NCI-H1092 (cell line): ENCODE measurements at places on chromosomes 16 and 17.

DNA sequence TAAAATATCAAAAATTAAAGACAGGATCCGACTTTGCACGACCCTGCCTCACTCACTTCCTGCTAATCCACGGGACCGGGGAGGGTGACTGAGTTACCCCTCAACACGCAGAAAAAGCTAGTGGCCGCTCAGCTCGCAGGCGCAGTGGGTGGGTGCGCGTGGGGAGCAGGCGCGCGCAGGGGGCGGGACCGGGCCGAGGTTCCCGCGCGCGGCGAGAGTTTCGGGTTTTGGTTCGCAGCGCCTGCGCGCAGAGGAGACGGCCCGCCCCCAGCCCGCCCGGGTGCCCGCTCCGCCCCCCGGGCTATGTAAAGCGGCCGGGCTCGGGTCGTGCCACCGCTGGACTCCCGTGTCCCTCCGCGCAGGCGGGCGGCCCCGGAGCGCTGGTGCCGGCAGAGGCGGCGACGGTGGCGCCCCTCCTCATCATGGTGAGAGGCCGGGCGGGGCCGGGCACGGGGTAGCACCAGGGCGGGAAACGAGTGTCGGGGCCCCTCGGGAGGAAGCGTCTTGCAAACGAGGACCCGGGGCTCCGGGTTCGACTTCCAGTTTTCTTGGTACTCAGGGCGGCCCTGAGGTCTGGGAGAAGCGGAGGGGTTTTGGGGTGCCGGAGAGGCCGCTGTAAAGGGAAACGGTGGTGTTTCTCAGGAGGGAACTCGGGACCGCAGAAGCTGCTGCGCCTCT is at the start of gene CNP:
TSS of gene CNP (plus strand) at position 333 of the 678 bp plus-strand sequence. CDS start at position 423, 90 bp downstream.
- DNase-seq = peak; percentile 82

DNA sequence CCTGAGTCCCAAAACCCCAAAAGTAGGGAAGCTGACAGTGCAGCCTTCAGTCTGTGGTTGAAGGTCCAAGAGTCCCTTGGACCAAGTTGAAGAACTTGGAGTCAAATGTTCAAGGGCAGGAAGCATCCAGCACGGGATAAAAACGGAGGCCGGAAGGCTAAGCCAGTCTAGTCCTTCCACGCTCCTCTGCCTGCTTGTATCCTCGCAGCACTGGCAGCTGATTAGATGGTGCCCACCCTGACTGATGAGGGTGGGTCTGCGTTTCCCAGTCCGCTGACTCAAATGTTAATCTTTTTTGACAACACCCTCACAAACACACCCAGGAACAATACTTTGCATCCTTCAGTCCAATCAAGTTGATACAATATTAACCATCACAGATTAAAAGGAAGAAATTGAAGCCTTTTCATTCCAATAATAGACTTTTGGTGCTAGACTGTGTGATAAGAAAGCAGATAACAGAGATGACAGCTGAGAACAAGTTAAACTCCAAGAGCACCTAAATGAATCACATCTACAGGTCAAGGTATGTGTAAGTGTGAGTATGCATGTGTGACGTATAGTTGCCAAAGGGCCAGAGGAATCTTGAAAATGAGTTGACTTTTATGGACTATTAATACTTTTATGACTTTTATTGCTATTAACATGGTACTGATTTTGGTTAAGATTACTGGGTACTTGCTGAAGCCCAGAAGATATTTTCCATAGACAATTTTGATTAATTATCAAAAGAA is 933.5 kb upstream of the SOX9 start:
- no peak for DNase-seq

- DNase-seq = no peak
Measured at GRCh38 chr17:49522357-49522890, 27.3 kb downstream of the NGFR start.

- no peak for DNase-seq
Measured at GRCh38 chr16:24124291-24124690, 131.8 kb upstream of the CACNG3 start.

GRCh38 chr17:32318071-32318470 is 23.9 kb downstream of the C17orf75 start:
- DNase-seq = no peak

GRCh38 chr17:40816569-40816968 is 5.8 kb downstream of the KRT10 start:
- no peak for DNase-seq

- no peak for DNase-seq
Measured at GRCh38 chr16:73280388-73280787, 232.5 kb upstream of the ZFHX3 start.

GRCh38 chr17:68775318-68775717 is 174.2 kb upstream of the FAM20A start:
- DNase-seq = no peak

DNA sequence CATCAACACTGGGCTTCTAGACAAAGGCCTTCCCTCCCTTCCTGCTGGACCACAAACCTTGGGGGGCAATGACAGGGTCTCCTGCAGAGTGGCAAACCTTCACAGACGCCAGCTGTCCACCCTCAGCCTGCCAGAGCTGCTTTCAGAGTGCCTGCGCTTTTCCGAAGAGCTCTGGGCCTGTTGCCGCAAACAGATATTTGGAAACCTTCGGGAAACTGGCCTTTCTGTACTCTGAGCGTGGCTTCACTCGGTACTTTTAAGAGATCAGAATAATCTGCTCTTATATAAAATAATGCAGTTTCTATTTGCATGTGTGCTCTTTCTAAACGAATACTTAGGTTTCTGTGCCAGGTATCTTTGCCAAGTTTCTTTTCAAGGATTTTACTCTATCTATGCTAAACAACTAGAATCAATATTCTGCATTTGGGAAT is 152.1 kb upstream of the CHMP6 start:
- DNase-seq = peak; percentile 72

DNA sequence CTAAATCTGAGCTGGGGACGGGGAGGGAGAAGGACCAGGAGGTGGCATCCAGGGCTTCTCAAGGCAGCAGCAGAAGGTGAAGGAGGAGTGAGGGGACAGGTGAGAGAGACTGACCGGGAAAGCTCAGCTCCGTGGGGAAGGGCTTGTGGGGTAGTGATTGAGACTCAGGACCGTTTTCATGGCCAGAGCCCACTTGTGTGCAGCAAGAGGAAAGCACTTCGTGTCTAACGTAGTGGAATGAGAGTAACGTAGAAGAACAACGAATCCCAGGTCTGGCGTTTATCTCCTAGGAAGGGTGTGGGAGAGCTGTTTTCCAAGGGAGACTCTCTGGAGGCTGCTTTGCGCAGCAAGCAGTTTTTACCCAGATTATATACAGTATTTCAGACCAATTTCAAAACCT is 1.3 kb upstream of the CDH3 start:
- DNase-seq = no peak

GRCh38 chr17:41534899-41535546 is 6.9 kb upstream of the KRT19 start:
- no peak for DNase-seq

DNA sequence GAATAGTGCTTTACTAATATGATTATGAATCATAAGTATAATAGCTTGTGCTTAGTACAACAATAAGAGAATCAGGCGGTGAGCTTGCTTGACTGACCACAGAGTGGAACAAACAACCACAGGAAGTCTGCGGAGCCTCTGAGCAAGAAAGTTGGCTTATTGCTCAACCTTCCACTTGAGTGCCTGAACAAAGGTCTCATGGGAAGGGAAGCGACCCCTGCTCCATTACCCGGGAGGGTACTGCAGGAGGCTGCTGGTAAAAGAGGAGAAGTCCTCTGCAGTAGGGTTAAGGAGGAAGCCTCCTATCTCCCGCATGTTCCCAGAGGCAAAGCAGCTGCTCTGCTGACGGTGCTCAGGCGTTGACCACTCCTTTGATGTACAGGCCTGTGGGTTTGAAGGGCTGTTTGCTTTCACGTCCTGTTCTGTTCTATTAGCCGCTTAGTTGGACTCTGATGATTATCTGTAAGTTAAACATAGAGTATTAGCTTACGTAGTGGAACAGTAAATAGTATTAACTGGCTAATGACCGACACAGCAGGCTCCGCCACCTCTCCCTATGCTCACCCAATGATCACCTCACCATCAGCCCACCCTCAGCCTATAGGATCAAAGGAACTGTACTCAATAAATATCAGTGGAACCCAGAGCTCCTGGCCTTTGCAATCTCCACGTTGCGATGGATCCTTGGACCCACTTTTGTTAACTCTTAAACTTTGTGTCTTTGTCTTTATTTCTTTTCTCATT is 17.5 kb downstream of the ALOX15B start:
- no peak for DNase-seq

- no peak for DNase-seq
Measured at GRCh38 chr16:76235426-76235825, 41.8 kb upstream of the CNTNAP4 start.

DNA sequence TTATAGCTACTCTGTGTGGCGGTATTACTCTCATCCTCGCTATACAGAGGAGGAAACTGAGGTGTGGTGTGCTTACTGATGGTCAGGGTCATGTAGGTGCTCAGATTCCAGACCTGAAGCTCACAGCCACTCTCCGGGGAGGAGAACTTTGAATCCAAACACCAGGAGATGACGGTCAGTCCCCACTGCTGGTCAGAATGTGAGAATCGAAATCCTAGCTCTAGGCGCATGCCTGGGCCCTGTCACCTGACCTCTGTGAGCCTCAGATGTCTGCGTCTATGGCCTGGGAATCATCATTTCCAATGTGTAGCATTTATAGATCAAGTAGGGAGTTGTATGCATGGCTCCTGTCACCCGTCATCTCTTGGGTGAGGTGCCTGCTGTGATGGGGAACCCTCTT is 317.4 kb downstream of the SNX29 start:
- DNase-seq = no peak

- no peak for DNase-seq
Measured at GRCh38 chr16:31438414-31438813, 4.2 kb downstream of the ZNF843 start.

- DNase-seq = no peak
Measured at GRCh38 chr17:80632046-80632581, 87.5 kb downstream of the RPTOR start.

DNA sequence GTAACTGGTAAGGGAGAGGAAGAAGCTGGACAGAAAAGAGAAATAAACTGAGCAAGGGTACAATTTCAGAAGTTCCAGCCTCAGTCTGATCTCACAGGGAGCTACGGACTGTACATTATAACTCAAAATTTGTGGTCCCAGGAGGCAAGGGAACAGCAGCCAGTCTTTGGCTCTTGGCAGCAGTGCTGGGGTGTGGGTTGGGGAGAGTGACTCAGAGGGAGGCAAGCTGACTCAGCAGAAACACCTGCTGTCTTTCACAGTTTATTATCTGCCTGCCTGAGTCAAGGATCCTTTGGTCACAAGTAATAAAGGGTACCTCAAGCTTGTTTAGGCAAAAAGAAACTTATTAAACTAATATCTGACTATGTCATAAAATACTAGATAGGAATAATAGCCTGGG is 73.5 kb upstream of the KIF2B start:
- DNase-seq = no peak

DNA sequence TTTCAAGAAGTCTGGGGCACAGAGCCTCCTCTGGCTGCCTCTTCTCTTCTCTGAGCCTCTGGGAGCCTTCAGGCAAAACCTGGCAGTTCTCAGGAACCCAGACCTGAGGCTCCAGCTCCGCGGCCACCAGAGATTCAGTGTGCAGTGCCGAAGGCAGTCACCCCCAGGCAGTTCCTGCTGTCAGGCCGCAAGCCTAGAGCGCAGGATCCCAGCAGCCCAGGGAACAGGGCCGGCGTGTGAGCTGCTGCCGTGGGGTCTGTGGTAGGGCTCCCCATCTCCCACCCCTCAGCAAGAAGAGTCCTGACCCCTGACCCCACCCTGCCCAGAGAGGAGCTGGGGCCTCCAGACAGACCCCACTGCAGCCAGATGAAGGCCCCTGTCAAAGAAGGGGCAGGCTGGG is 78.2 kb downstream of the AMFR start:
- DNase-seq = no peak

- DNase-seq = no peak
Measured at GRCh38 chr16:16073891-16074881, 124.8 kb downstream of the ABCC1 start.
